ENCODE measurements at places on chromosomes 7 and 10. TPM values are rescaled to one million over a fixed set of nuclear protein-coding genes. Genes with fewer than 3 reads are reported as not detected.

TYW1 gene
- total RNA-seq: 22.7 TPM

TMEM236 gene
- 0.27 TPM for total RNA-seq

BICC1 gene
- total RNA-seq: 29.7 TPM

HMX3 gene
- total RNA-seq: not detected

DENND2A gene
- 1.2 TPM for total RNA-seq

TAS2R5 gene
- total RNA-seq: 0.47 TPM

SPAG6 gene
- total RNA-seq: not detected

CALN1 gene
- not detected for total RNA-seq

WNT2 gene
- not detected for total RNA-seq

TSPAN12 gene
- 1.3 TPM for total RNA-seq

DNA sequence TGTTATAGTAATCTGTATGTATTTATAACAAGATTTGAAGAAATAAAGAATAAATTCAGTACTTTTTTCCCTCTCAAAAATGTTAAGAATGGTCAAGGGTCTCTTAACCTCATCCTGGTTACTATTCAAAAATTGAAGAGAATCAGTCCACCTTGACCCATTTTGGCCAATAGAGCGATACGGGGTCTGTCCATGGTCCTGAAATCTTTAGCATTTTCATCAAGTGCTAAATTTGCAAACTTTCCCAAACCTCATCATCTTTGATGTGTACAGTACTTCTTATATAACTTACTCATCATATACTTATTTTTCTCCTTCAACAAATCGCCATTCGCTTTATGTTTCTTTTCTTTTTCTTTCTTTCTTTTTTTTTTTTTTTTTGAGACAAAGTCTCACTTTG lies 23.6 kb downstream of the TMEM178B start:
- no peak for DNase-seq

DNA sequence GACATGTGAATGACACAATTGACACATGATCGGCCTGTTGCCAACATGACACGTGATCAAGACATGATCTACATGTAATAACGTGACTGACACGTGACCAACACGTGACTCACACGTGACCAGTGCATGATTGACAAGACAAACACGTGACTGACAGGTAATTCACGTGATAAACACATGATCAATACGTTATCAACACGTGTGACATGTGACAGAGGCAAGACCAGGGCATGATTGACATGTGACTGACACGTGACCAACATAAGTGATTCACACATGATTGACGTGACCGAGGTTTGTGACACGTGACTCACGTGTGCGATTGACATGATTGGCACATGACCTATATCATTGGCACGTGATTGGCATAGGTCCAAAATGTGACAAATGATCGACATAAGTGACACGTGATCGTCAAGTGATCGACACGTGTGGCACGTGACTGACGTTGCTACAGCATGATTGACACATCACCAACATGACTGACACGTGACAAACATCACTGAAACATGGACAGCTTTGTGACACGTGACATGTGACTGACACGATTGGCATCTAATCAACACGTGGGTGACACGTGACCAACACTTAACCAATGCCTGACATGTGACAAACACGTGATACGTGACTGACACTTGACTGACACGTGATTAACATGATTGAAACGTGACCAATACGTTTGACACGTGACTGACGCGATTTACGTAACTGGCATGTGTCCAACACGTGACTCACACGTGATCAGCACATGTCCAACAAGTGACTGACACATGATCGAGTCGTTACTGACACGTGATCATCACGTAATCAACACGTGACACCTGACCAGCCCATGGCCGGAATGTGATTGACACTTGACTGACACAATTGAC lies 23.0 kb downstream of the CRPPA start:
- no peak for DNase-seq

- no peak for DNase-seq
Observed at GRCh38 chr7:96861-97260, 95.5 kb upstream of the FAM20C start.

DNA sequence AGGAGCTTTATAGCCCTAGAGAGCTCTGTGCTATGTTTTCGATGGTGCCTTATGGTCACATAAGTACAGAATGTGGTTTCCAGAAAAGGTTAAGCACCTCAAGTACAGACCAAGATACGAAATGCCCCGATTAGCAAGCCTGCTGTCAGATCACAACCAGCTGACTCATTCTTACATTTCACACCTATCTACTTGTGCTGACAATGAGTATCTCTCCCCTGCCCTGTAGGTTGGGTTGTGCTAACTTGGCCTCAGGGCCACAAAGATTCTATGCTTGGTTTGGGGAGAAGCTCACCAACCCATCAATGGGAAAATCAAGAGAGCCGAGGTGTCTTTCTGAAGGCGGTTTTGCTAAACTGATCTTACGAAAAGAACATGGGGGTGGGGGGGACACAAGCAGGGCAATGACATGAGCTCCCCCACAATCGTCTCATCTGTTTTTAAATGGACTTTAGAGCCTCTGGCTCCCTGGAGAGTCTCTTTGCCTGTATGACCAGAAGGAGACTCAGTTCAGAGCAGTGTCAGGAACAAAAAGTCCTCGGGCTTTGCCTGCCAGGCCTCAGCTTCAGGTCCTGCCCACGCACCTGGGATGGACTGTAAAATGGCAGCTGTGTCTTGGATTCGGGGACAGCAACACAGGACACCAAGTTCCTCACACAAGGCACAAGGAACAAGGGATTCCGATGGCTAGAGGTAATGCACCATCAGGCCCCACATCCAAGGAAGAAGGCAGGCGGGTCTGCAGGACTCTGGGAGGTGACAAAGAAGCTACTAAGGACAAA lies 55.1 kb downstream of the FAM53B start:
- peak; percentile 84 for DNase-seq

GRCh38 chr10:22229802-22230157 lies 12.0 kb upstream of the EBLN1 start:
- no peak for DNase-seq

GRCh38 chr7:52261057-52261456 lies 774.4 kb upstream of the POM121L12 start:
- DNase-seq: no peak

GRCh38 chr7:7122033-7122478 lies 60.3 kb upstream of the C1GALT1 start:
- DNase-seq: no peak

DNA sequence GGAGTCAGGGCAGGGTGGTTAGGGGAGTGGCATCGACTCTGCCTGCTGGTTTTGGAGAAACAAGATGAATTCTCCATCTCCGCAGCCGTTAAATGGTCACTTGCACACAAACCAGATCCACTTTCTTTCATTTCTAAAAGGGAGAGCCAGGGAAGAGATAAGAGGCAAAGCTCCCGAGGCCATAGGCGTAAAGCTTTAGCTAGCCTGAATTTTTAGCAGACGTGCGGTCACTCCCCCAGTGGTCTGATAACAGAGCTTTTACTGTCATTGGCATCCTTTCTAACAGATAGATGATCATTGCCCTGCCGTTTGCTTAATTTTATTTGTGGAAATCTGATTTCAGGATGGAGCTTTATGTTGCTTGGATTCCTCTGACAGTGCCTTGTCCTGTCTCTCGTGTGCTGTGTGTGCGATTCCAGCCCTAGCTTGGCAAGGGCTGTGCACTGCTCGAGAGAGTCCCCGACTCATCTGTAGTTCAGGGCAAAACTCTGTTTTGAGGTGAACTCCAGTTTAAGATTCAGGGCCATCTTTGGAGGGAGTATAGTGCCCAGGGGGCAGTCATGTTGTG lies 62.5 kb downstream of the GATA3 start:
- no peak for DNase-seq

- no peak for DNase-seq
Observed at GRCh38 chr10:4686644-4686996, 139.4 kb upstream of the AKR1E2 start.

GRCh38 chr7:18671176-18671575 lies 175.6 kb downstream of the HDAC9 start:
- no peak for DNase-seq

- DNase-seq: no peak
Observed at GRCh38 chr10:92284112-92284704, 6.7 kb downstream of the CPEB3 start.

GRCh38 chr7:23012908-23013714 lies 819 bp downstream of the HYCC1 start:
- DNase-seq: no peak

DNA sequence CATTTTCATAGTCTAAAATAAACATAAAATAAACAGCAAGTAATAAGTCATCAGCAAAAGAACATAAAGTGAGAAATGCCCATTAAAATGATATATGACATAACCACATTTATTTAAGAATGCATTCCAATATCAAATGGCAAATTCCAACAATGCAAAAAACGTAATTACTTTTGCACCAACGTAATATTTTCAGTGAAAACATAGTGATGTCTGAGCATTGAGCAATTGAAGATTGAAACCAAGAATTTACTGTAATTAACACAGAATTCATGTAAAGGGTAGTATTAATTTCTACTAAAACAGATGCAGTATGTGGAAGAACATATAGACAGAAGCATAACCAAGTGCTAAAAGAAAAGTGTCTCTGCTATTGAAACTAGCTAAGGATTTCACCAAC lies 123.0 kb upstream of the TNS3 start:
- no peak for DNase-seq

GRCh38 chr7:1290026-1290678 lies 57.5 kb downstream of the UNCX start:
- DNase-seq: no peak

DNA sequence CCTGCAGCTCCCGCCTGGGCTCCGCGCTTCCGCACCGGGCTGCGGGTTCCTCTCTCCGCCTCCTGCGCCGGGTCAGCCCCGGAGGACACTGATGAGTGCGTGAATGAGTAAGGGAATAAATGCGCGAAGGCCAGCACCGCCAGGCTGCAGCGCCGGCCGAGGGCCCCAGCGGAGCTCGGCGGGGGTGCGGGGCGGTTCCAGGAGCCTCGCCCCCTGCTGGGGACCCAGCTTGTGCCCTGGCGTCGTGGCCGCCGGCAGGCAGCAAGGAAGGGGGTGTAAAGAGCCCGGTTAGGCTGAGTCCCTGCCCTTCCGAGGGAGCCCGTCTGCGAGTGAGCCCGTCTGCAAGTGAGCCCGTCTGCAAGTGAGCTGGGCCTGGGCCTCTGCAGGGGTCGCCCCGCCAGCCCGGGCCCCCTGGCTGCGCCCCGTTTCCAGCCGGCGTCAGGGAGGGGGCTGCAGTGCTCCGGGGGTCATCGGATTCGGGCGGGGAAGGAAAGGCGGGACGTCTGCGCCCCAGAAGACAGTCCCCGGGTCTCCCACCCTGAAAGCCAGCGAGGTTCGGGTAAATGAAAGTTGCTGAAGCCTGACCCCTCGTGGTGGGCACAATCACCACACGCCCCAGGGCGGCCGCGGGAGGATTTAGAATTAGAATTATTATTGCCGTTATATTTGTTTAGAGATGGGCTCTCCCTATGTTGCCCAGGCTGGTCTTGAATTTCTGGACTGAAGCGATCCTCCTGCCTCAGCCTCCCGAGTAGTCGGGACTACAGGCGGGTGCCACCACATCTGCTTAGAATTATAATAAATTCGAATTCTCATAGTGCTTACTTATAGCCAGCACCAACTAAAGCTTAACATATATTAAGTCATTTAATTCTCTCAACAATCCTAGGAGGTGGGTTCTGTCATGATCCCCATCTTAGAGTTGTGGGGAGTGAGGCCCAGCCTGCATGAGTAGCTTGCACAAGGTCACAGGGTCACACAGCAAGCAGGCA lies 8.6 kb upstream of the CRYGN start:
- DNase-seq: peak; percentile 32

- DNase-seq: no peak
Observed at GRCh38 chr7:15546272-15546792, 15.5 kb downstream of the AGMO start.

GRCh38 chr10:72173619-72174296 lies 42.1 kb upstream of the ANAPC16 start:
- no peak for DNase-seq

DNA sequence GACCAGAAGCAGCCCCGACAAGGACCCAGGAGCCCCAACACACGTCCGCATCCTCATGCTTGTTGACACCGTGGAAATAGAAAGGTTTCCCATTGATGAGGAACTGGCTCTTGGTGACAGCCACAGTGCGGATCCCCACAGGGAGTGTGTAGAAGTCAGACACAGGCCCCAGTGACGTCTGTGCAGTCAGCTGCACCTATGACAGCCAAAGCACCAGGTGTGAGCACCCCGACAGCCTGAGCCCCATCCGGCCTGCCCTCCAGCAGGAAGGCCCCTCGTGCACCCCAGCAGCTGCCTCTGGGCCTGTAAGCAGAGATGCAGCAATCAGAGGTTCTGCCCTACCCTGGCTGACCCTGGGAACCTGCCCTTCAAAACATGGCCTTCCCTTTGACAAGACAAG lies 7.1 kb downstream of the GUSB start:
- no peak for DNase-seq

- DNase-seq: no peak
Observed at GRCh38 chr10:52769966-52770365, 2.6 kb downstream of the MBL2 start.

DNA sequence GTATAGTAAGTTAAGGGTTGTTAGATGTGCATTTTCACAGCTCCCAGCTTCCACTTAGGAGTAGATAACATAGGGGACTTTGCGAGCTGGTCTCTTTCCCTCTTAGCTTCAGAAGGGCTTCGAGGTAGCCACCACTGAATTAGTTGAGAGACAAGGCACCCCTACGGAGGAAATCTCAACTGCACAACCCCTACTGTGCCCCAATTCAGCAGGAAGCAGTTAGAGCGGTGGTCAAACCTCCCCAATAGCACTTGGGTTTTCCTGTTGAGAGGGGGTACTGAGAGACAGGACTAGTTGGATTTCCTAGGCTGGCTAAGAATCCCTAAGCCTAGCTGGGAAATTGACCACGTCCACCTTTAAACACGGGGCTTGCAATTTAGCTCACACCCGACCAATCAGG lies 1.1 kb upstream of the HERPUD2 start:
- DNase-seq: no peak

DNA sequence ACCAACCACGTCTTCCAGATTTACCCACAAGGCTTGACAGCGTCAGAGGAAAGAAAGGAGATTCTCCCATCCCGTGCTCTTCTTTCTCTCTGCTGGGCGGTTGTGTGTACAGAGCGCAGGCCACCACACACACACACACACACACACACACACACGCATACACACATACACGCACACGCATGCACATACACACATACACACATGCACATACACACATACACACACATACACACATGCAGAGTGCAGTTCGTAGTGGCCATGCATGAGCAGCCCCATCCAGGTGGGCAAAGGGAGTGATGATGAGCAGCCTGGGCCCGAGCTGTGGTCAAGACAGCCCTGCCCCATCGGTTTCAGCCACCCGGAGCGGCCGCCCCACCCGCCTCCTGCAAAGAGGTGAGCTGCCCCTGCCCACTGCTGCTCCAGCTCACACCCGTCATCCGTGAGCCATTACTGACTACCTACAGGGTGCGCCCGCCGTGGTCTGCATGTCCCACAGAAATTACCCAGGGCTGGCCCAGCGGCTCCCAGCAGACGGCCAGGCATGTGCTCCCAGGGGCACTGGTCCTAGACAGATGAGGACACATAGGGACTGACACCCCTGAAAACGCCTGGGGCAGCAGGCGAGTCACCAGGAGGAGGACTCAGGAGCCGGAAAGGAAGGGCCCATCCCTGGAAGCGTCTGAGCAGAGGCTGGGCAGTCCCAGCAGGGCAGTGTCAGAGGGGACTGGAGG lies 69.6 kb downstream of the ASB13 start:
- no peak for DNase-seq

- DNase-seq: no peak
Observed at GRCh38 chr10:29039091-29039490, 249.8 kb upstream of the LYZL1 start.

- DNase-seq: no peak
Observed at GRCh38 chr7:96253441-96253840, 68.5 kb downstream of the SLC25A13 start.

GRCh38 chr10:48207853-48208252 lies 66.6 kb downstream of the FRMPD2 start:
- DNase-seq: no peak

GRCh38 chr10:55329796-55330195 lies 528.8 kb upstream of the PCDH15 start:
- DNase-seq: no peak
